ENCODE measurements at places on chromosomes 6 and 20. TPM values are rescaled to one million over a fixed set of nuclear protein-coding genes. Genes with fewer than 3 reads are reported as not detected.

- no peak for DNase-seq
Observed at GRCh38 chr6:15659181-15659580, 3.6 kb downstream of the DTNBP1 start.

- DNase-seq: no peak
Observed at GRCh38 chr6:25324066-25324762, 45.0 kb downstream of the CARMIL1 start.

DNA sequence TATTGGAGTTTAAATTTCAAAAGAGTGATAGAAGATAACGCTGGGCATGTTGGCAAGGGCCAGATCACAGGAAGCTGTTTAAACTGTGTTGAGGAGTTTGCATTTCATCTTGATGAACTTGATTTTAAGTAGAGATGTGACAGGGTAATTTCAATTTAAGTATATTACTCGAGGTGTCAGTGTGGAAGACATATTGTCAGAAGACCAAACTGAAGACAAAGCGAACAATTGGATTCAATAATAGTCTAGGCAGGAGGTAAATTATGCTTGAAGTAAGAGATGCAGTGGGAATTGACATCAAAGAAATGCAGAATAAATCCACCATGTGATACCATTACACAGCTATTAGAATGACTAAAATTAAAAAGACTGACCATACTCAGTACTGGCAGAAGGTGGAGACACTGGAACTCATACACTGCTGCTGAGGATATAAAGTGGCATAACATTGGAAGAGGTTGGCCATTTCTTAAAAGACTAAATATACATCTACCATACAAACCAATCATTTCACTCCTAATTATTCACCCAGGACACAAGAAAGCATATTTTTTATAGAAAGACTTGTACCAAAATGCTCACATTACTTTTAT, 240.8 kb downstream of the ARHGAP18 start:
- no peak for DNase-seq

- DNase-seq: no peak
Observed at GRCh38 chr6:137768935-137769334, 98.1 kb upstream of the TNFAIP3 start.

DNA sequence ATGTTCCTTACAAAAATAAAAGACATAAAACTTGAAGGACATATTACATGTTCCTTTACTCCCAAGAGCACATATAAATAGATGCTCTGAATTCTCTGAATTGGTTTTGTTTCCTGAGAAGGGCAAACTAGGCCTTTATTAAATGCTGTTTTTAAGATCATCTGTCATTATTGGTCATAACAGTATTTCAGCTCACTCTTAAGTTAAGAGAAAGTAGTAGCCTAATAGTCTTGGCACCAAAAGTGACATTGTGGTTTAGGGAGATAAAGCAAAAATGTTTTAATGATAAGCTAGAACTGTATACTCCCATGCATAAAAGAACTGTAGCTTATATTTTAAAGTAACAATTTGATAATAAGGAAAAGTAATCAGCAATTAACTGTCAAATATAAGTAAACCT, 361.1 kb upstream of the PTCHD4 start:
- no peak for DNase-seq

DNA sequence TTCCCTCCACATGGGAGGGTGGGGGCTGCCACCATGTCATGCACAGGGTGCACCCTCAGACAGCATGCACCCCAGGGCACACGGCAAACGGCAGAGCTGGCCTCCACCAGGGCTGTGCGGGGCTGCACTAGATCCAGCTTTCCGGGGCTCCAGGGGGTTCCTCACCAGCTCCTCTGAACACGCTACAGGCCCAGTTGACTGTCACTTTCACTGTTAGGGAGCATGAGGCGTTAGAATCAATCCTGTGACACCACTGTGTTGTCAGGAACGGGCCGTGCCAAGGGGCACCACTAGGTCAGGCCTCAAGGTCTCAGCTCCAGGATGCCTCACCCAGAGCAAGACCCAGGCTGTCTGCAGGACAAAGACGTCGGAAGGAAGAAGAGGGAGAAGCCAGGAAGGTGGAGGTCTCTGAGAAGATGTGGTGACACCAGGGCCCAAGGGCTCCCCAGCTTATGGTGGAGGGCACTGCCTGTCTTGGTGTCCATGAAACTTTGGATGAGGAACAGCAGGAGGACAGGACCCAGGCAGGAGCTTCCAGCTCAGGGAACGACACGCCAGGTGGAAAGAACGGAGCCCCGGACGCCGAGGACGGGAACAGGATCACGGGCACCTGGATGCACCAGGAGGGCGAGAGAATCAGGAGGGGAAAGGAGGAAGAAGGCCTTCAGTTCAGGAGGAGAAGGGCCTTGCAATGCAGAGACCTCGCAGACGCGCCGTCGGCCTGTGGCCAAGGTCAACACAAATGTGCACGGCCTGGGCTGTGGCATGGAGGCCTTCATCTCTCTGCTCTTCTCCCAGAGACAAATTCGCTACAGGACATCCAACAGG, 49.5 kb downstream of the YTHDF1 start:
- no peak for DNase-seq

DNA sequence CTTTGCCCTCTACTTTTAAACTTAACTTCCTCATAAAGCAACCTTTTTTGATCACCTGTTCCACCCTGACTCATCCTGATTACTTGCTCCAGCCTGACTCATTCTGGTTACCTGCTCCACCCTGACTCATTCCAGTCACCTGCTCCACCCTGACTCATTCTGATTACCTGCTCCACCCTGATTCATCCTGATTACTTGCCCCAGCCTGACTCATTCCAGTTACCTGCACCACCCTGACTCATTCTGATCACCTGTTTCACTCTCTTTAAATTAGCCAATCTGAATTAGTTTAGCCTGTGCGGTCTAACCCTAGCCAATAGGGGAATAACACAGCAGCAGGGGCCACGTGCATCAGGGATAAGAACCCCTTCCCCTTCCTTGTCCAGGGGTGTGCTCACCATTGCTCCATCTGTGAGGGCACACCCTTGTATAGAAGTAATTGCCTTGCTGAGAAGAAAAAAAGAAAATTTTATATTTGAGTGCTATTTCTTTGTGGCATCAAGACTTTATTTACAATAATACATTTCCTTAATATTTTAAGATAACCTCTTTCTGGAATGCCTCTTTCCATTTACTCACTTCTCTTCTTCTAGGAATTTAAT, 17.9 kb downstream of the HLA-G start:
- DNase-seq: no peak

DNA sequence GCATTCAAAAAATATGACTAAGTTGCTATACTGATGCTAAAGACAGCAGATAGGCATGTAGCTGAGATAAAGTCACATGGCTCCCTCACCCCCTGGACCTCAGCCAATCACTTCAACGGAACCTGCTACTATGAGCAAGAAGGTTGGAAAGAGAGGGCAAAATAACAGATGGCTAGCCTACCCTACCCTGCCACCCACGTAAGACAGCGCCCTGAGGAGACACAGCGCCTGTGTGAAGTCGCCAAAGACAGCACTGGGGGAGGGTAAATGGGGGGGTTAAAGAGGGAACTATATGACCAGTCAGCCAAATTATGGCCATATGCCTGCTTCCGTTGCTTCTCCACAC, 163.2 kb downstream of the RALGAPA2 start:
- no peak for DNase-seq

DNA sequence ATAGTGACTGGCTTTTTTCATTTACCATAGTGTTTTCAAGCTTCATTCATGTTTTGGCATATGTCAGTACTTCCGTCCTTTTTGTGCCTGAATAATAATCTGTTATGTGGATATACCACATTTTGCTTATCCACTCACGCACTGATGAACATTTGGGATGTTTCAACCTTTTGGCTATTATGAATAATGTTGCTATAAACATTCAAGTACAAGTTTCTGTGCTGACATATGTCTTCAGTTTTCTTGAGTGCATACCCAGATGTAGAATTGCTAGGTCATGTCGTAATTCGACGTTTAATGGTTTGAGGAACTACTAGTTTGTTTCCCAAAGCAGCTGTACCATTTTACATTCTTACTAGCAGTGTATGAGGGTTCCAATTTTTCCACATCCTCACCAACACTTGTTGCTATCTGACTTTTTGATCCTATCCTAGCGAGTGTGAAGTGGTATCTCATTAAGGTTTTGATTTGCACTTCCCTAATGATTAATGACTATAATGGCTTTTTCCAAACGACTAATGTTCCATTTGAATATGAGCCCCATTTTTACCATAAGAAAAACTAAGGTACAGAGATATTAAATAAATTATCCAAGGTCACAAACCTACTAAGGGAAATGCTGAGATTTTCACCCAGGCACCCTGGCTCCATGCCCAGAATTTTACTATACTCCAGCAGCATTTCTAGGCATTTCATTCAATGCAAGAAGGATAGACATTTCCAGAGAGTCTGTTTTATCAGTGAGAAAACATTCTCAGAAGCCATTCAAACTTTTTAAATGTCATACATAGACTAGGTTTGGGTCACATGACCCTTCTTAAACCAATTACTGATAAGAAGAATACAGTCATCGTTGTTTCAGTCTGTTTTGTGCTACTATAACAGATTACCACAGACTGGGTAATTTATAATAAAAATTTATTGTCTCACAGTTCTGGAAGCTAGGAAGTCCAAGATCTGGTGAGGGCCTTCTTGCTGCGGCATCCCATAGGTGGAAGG, 71.1 kb upstream of the RUNX2 start:
- no peak for DNase-seq

DNA sequence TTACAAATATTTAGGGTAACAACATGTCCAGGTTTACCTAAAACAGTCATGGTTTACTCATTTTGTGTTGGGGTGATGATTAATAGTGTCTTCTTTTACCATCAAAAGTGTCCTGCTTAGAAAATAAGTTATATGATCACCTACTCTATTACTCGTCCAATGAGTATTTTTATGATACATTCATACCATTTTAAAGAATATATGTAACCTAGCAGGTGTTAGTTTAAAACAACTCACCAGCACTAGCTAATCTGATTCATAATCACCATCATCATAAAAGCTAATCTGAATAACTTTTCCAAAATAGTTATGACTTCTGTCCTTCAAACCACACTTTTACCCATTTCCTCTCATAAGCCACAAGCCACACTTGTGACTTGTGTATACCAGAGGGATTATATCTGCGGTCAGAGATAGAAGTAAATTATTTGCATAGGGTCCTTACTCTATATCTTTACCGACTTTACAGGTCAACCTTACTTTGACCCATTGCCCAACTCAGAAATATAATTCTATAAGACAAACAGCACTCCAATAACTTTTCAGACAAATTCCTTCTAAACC, 33.3 kb upstream of the NRN1 start:
- DNase-seq: no peak

LGSN gene
- total RNA-seq: not detected

CDC40 gene
- total RNA-seq: 30.0 TPM

SNX9 gene
- total RNA-seq: 29.0 TPM

RIMS4 gene
- total RNA-seq: not detected
